ENCODE measurements at places on chromosomes 16 and 17.

DNA sequence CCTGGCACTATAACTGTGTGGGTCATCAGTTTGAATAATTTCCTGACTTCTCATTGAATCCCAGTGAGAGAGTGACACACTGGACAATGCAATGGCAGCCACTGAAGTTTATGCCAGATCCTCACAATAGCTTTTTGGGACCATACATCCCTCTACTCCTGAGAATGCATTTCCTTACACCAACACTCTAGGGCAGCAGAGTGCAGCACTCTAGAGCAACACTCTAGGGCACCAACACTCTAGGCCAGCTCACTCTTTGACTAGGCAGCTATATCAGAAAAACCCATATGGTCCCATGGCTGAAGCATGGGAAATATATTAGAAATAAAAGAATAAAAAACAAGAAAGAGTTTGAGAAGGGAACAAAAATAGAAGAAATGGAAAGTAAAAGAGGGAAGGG is 309.2 kb downstream of the MAP2K6 start:
- no peak for DNase-seq

GRCh38 chr17:70171159-70171558 is 1.8 kb downstream of the KCNJ2 start:
- DNase-seq, result no peak

DNA sequence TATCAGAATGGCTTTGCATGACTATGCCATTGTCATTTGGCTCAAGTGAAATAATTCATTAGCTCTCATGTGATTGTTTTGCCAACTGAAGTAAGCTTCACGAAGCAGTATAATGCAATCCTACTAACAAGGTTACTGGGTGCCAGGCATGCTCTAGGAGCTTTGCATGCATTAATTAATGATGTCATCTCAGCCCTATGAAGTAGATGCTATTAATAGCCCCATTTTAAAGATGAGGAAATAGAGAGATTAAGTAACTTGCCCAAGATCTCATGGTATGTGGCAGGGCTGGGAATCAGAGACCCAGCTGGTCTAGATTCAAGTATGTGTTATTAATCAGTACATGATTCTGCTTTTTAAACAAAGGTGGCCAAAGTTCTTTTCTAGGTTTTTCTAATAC is 14.1 kb downstream of the KRT39 start:
- no peak for DNase-seq

- no peak for DNase-seq
Observed at GRCh38 chr16:88685156-88686061, 898 bp downstream of the SNAI3 start.

- DNase-seq, result no peak
Observed at GRCh38 chr16:88778271-88778525, 6.8 kb downstream of the PIEZO1 start.

DNA sequence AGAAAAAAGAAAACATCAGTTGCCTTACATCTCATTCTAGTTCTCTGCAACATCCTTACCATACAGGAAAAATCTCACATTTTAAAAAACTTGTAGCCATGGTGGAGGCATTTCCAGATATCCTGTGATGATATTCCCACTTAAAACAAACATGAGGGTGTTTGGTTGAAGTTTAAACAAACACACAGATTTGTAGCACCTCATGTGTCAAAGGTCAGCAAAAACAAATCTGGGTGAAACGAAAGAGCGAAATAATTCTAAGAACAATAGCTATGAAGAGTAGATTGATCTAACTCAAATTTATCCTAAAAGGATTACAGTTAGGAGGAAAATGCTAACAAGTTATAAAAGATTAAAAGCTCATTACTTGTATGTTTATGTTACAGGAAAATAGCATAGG is 83.1 kb upstream of the IRX5 start:
- DNase-seq, result no peak

- no peak for DNase-seq
Observed at GRCh38 chr17:6936370-6937028, 59.4 kb upstream of the ALOX12 start.

DNA sequence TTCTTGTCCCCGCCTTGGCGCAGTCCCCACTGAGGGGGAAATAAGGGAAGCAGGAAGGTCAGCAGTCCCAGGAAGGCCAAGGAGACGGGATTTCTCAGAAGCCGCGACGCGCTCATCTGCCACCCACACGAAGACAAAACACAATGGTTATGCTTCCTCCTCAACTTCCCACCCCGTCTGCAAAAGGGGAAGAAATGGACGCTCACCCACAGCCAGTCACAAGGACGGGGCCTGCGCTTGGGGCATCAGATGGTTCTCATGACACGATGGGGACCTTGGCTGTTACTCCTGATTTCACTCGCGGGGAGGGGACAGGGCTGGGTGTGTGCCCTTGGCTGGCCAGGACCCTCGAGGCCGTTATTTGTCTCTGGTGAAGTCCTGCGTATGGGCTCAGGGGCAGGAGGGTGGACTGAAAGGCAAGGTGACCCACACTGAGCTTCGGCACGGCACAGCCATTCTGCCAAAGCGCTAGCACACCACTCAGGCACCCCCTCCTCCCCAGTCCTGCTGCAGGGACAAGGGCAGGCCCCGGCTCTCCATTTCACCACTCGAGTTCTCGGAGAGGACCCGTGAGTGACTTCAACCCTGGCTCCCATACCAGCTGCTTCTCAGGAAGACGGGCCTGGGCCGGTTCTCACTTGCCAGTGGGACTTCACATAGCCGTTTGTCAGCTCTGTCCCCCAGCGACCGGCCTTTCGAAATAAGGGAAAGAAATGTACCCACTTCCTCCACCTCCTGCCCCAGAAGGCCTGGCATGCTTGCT is 84.5 kb downstream of the ABR start:
- DNase-seq, result no peak

Measured in stimulated activated CD4-positive, alpha-beta T cell treated with anti-CD3 and anti-CD28 coated beads, Interleukin-1b, Interleukin-23, amount 100 ng/mL, for 24 hours (primary cell).